K562 (cell line): ENCODE measurements at places on chromosomes 6 and 20.
A peak's percentile ranks its signal among the peaks of the same experiment; 100 is the strongest.

DNA sequence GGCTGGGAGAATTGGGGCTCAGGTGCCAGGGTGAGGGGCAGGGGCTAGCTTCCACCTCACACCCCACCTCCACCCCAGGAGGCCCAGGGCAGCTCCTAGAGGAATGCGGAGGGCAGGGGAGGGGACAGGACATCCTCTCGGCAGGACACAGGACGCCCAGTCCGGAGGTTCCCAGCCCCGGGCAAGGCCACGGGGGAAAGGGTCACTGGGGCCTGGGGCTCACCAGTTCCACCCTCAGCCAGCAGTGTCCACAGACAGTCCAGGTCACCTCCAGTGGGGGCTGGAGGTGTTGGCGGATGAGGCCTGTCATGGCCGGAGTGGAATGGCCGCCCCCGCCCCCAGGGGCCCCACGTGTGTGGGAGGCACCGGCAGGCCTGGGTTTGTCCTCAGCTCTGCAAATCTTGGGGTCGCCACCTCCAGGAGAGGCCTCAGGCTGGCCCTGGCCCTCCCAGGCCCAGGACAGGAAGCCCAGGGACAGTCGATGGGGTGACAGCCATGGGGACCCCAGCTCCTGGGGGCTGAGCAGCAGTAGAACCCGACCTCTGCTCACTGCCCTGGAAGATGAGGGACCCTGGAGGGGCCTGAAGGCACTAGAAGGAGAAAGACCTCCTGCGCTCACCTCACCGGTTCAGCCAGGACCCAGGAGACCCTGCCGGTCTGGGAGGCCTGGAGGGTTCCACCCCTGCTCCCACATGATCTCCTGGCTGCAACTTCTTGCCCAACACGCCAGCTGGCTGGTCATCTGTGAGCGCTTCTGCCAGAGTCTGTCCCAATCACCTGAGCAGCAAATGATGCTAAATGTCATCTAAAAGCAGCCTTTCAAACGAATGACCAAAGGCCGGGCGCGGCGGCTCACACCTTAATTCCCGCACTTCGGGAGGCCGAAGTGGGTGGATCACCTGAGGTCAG is 13.0 kb upstream of the ABHD16B start:
- DNase-seq = peak; percentile 70

DNA sequence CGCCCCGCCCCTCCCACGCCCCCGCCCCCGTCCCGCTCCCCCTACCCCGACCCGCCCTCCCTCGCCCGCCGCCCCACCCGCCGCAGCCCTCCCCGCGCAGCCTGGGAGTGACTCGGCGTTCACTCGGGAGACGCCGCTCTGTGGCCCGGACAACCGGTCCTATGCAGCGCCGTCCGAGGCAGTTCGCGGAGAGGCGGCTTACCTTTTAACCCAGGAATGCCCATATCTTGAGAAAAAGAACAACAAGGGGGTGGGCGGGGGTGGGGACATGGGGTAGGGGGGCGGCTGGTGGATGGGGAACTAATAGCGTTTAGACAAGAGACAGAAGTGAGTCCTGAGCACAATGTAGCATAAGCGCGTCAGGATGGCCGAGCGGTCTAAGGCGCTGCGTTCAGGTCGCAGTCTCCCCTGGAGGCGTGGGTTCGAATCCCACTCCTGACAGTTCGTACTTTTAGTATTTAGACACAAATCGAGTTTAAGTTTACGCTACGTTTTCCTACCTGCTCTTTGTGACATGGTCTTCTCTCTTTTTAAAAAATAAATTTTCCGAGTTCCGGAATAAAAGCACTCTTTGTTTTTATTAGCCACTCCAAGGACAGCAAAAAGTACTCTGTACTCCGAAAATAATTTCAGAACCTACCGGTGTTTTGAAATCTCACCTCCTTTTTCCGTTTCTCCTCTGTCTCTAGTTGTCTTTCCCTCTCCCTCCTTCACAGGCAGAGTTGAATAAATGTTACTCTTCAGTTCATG is 17.1 kb upstream of the HMGN4 start:
- peak; percentile 98 for DNase-seq

DNA sequence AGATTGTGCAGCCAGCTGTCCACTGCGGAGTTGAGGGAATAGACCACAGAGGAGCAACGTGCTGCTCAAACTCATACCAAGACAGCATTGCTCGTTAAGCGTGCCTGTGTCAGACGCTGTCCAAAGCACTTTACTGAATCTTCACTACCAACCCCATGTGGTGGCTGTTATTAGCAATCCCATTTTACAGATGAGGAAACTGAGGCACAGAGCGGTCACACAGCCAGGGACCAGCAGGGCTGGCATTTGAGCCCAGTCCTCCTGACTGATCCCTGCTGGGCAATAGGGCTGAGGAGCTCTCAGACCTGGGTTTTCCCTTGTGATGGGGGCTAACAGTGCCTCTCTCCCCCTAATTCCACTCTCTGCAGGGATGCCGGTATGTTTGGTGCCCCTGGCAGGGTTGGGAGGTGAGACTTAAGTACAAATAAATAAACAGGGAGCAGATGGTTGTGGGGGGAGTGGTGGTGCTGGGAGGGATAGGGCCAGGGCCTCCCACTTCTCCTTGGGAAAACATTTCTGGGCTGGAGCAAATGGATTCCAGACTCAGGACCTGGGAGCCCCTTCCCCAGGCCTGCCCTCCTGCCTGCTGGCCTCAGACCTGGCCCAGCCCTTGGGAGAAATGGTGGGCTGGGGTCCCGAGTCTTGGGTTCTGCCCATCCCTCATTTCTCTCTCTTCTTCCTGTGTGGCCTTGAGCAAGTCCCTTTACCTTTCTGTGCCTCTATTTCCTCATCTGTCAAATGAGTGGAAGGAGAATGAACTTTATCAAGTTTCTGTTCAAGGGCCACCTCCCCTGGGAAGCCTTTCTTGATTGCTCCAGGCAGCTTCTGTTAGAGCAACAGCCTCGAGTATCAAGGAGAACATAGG is 17.7 kb downstream of the SRXN1 start:
- DNase-seq = no peak

DNA sequence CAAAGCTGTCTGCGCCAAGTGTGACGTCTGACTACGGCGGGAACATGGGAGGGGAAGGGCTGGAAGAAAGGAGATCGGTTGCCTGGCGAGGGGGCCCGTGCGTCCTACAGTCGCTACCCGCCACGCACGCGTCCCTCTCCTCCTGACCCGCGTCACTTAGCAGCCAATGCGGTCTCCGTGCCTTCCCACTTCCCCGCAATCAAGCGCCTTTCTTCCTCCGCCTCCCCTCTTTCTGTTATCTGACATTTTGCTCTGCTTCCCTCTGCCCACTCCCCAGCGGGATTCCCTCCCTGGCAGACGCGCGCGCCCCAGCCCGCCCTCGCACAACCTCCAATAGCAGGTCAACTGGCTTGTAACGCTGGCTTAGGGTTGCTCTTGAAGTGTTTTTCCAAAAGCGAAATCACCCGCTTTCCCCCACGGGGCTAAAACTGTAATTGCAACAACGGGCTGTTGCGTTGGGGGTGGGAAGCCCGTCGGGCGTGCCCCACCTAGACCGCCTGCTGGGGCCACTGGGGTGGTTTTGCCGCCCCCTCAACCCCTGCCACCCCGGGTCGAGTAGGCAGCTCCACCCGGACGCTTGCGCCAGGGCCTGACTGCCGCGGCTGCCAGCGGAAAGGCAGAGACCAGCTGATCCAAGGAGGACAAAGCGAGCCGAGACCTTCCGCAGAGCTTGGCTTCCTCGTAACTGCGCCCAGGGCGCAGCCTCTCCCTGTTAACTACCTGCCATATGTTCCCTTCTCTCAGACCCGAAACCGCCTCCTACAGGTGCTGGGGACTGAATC is 6.2 kb upstream of the SOX4 start:
- DNase-seq = peak; percentile 14

DNA sequence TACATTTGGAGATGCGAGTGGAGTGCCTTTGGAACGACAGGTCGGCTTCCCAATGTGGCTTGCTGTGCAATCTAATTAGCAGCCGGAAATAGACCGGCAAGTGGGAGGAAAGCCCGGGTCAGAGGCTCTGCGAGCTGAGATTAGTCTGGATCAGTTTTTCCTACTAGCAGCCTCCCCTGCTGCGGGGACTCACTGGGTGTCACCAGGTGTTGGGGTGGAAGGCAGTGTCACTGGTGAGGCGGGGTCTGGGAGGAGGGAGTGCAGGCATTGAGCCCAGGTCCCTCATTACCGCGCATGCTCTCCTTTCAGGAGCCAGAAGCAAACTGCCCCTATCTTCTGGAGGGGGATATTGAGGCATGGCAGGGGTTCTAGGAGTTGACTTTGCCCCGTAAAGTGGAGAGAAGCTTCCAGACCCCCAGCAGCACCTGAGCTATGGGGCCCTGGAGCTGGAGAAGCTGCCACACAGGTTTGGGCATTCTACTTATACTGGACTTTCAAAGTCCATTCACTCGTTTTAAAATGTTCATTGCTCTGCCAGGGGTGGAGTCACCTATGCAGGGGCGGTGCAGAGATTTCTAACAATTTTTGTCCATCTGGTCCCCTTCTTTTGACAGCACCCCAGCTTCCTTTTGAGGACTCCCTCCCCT is 11.0 kb downstream of the SULF2 start:
- no peak for DNase-seq

GRCh38 chr6:149154261-149154821 is 163.2 kb upstream of the TAB2 start:
- DNase-seq = no peak

DNA sequence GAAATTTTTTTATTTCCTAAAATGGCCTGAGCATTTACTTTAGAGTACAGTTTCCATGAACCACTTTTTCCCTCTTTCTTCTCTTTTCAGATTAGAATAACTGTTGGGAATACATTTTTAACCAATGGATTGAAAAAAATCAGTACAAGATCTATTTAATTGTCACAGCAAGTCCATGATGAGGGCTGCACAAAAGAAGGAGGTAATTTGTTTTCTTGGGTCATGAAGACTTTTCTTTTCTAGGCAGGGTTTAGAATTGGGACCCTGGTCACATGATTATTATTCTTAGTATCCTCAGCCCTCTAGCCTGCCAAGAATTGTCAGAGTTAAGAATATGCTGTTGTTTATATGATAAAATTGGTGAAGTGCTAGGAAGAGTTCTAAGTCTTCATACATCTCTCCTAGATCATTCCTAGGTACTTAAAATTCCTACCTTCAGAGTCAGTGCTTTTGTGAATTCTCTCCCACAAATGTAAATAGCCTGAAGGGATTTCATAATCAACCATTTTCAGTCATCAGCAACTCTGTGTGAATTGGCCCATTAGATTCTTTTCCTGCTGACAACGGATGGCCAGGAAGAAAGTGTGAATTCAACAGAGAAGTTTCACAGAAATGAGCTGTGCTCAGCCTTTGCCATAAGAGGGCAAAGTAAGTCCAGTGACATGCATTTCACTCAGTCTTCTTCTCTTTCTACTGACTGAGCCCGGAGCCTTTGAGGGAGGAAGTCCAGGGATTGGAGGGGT is 32.4 kb upstream of the TPBG start:
- no peak for DNase-seq

DNA sequence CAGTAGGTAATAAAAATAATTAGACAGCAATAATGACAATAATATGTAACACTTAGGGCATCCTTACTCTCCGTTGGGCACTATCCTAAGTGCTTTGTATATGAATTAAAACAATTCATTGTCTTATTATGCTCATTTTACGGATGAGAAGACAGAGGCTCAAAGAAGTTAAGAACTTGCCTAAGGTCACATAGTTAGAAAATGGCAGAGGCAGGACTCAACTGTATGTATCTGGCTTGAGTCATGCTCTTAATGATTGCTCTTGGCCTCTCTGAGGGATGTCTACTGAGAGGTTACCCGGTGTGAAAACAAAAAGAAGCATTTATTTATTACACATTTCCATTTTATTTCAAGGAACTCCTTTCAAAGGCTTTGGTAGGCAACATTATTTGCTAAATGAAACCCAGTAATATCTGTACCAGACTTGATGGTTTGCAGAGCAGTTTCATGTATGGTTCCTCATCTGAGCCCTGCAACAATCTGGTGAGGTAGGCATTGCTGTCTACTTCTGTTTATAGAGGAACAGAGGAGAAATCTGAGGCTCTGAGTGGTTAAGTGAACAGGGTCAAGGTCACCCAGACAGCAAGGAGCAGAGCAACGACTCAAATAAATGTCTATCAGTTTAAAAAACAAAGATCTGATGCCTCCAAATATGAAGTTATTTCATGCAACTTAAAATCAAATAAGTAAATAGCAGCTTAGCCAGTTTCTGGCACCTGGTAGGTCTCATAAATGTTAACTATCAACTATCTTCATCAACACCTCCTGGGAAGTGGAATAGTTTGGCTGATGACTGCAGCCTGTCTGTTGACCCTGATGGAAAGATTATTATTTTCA is 4.2 kb upstream of the PARD6B start:
- no peak for DNase-seq

DNA sequence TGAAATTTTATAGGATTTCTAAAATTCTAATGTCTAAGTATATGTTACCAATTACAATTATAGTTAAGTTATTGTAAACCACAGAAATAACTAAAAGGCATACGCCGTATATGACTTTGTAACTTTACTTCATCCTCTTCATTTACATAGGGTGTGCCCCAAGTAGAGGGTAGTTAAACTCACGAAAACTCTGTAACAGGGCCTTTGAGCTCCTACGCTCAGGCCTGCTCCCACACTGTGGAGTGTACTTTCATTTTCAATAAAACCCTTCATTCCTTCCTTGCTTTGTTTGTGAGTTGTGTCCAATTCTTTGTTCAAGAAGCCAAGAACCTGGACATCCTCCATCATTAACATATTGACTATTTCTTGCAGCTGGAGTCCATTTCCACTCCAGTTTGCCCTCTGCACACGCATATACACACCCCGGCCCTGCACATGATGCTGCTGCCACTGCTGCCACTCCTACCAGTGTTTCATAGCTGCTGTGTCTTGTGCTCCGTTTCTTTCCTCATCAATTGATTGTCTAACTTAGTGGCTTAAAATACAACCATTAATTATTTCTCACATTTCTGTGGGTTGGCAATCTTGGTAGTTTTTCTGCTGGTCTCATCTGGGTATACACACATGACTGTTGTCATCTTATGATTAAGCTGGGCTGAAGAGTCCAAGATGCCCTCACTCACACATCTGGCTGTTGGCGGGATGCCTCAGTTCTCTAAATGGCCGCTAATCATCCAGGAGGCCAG is 33.0 kb upstream of the SCP2D1 start:
- no peak for DNase-seq

DNA sequence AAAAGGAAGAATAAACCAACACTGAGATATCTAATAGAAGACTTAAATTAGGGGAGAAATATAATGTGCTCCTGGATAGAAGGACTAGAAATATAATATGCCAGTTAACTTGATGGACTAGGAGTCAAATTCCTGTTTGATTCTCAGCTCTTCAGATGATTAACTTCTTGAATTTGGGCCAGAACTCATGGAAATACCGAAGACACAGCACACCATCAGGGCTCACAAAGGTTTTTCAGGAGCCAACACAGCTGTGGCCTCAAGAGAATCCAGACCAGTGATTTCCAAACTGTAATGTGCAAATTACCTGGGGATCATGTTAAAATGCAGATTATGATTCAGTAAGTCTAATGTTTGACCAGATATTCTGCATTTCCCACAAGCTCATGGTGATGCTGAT is 33.8 kb upstream of the LRRC1 start:
- no peak for DNase-seq
